HCT116 (cell line): ENCODE measurements at places on chromosomes 13 and 19. TPM values are rescaled to one million over a fixed set of nuclear protein-coding genes. Genes with fewer than 3 reads are reported as not detected.

- no peak overlapping the region for H3K27ac ChIP-seq
- H3K4me3 ChIP-seq: no peak overlapping the region
- no peaks in the 10 kb centered on the region for H3K36me3 ChIP-seq
- H3K27me3 ChIP-seq: no peaks in the 10 kb centered on the region
- no peaks in the 10 kb centered on the region for H3K4me1 ChIP-seq
Observed at GRCh38 chr13:41178040-41178439, 16.3 kb downstream of the KBTBD7 start.

Gene SBSN
- total RNA-seq: 0.66 TPM

Gene GIPC3
- total RNA-seq: not detected

DNA sequence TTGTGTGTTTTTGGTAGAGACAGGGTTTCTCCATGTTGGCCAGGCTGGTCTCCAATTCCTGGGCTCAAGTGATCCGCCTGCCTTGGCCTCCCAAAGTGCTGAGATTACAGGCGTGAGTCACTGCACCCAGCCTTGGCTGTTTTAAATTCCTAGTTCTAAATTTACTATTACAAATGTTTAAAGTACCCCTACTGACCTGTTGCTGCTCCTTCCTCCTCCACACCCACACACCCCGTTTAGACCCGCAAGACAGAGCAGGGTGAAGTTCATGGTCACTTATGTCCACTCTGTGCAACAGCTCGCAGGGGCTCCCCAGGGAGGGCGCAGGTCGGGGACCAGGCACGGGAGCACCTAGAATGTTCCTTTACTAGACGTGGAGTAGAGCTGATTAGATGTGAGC lies 28.7 kb downstream of the TMEM161A start:
- H3K27ac ChIP-seq: no peak overlapping the region
- no peaks in the 10 kb centered on the region for H3K27me3 ChIP-seq
- peaks cover 24% of the 10 kb centered on the region for H3K4me1 ChIP-seq
- no peak overlapping the region for H3K4me3 ChIP-seq
- no peaks in the 10 kb centered on the region for H3K36me3 ChIP-seq

DNA sequence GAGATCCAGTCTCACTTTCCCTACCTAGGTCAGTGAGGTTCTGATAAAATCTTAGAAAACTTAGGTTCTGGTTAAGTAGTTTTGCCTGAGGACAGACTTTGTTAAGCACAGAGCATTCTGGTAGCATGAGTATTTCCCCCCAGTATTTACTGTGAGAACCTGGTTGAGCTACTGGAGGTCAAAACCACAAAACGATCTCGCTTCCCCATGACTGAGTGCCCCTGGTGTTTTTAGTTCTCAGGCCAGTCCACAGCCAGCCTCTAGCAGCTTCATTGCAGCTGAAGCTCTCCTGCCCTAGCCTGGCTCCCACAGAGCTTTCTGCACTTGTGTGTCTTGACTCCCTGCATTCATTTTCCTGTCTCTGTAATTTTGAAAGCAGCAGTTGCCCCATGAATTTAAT lies 1138.2 kb downstream of the UQCRFS1 start:
- H3K4me3 ChIP-seq: no peak overlapping the region
- no peak overlapping the region for H3K27ac ChIP-seq
- DNase-seq: no peak

Gene CYSLTR2
- not detected for total RNA-seq

Gene PSENEN
- total RNA-seq: 55.3 TPM

Gene CTXN1
- total RNA-seq: 56.0 TPM

- H3K4me3 ChIP-seq: no peak overlapping the region
- no peaks in the 10 kb centered on the region for H3K27me3 ChIP-seq
- peak overlapping the region; percentile 94; the same call in 1 of the 2 replicates for H3K27ac ChIP-seq
- H3K4me1 ChIP-seq: peaks cover 47% of the 10 kb centered on the region
- H3K36me3 ChIP-seq: peaks cover 23% of the 10 kb centered on the region
Observed at GRCh38 chr13:41064493-41064892, 3.2 kb downstream of the WBP4 start.

DNA sequence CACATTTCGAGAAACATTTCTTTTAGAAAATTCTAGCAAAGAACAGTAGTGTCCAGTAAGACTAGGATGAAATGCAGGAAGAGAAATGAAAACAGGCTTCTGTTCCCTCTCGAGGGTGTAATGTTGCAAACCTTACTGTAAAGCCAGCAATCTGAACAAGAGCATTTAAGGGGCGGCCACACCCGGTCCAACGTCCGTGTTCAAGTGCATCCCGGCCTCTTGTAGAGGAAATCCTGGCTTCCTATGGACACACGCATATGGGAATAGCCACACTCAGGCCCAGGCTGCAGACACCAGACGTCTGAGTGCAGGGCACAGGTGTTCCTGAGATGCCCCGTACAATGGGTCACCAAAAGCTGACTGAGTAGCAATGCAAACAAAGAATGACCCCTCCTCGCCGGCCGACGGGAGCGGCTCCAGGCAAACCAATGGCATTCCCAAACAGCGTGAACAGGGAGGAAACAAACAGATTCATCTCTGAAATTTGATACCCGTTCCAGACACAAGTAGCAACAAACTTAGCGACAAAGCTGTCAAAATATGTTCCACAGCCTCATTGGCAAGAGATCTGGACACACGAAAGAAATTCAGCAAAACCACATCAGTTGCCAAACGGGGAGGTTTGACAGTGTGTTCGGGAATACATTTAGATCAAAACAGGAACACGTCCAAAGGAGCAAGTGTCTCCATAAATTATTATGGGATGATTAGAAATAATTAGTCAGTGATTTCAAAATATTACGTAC lies 278.6 kb upstream of the TSHZ3 start:
- no peak overlapping the region for H3K4me3 ChIP-seq
- no peaks in the 10 kb centered on the region for H3K36me3 ChIP-seq
- H3K4me1 ChIP-seq: no peaks in the 10 kb centered on the region
- H3K27ac ChIP-seq: no peak overlapping the region
- H3K27me3 ChIP-seq: no peaks in the 10 kb centered on the region
- DNase-seq: no peak

Gene ZNF98
- total RNA-seq: not detected

Gene SIGLEC10
- total RNA-seq: not detected

- H3K27ac ChIP-seq: no peak overlapping the region
- H3K27me3 ChIP-seq: 0 out of 2 replicates have a peak, but pooled peaks cover 3% of the 10 kb centered on the region
- no peaks in the 10 kb centered on the region for H3K36me3 ChIP-seq
- H3K4me1 ChIP-seq: no peaks in the 10 kb centered on the region
- DNase-seq: no peak
Observed at GRCh38 chr19:30557212-30557611, 185.0 kb downstream of the ZNF536 start.

Gene FSD1
- 20.1 TPM for total RNA-seq

- H3K27me3 ChIP-seq: no peaks in the 10 kb centered on the region
- H3K27ac ChIP-seq: no peak overlapping the region
- H3K4me1 ChIP-seq: no peaks in the 10 kb centered on the region
- no peaks in the 10 kb centered on the region for H3K36me3 ChIP-seq
Observed at GRCh38 chr19:17001603-17002183, 24.9 kb downstream of the CPAMD8 start.
